ENCODE measurements at places on chromosomes 7 and 10.
A peak's percentile ranks its signal among the peaks of the same experiment; 100 is the strongest.

DNA sequence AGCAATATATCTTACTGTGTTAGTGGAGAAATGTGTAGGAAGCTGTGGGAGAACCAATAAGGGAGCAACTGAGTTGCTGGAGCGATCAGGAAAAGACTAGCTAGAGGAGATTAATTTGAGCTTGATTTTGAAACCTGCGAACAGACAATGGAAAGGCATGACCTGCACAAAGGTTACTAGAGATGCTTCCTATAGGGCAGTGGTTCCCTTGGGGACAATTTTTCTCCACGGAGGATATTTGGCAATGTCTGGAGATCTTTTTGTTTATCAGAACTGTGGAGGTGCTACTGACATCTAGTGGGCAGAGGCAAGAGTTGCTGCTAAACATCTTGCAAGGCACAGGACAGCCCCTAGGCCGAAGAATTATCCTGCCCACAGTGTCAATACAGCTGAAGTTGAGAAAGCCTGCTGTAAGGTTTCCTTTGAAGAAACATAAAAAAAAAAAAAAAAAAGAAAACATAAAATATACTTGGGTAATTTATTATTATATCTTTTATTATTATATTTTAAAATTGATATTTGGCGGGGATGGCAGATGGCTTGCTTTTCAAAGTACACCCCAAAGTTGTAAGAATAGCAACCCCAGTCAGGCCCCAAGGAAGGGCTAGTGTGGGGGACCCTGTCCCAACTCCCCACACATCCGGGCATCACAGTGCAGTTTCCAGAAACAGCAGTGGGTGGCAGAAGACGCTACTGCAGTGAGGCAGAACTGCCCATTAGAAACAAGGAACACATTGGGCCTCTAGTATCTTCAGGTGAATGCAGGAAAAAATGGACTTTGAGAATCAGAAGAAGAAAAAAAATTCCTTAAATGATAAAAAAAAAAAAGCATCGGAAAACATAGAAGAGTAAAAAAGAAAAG lies 481.6 kb downstream of the SH2D4B start:
- peak; percentile 60 for DNase-seq

- DNase-seq: no peak
These were observed 22.3 kb upstream of the PRRT4 start for GRCh38 chr7:128383776-128384175.

GRCh38 chr7:108136191-108136688 lies 6.1 kb upstream of the LAMB4 start:
- no peak for DNase-seq

DNA sequence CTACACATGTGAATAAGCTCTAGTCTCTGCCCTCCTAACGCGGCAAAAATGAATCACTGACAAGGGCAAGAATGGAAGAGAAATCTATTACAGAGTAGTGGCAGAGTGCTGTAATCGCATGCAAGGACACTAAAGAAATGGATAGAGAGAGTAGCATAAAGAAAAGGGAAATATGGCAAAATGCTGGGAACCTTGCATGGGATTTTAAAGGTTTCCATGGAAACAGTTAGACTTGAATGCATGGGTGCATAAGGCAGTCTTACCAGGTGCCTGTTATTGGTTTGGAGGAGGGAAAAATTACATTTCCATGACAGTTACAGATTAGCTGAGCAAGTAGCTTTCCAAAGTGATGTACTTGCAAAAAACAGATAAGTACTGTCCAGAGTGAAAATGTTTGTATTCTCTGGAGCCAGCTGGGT lies 233.4 kb downstream of the PTN start:
- DNase-seq: no peak

- no peak for DNase-seq
These were observed 47.2 kb downstream of the EXOC4 start for GRCh38 chr7:133300088-133300487.
